ENCODE measurements at places on chromosomes 1 and 21. TPM values are rescaled to one million over a fixed set of nuclear protein-coding genes. Genes with fewer than 3 reads are reported as not detected.

Gene HP1BP3
- 251 TPM for total RNA-seq

Gene KCNJ9
- total RNA-seq, result not detected

Gene FCGR3A
- 5.0 TPM for total RNA-seq

Gene MARCKSL1
- 39.8 TPM for total RNA-seq

Gene FCGR1A
- 3.3 TPM for total RNA-seq

Gene FAM167B
- 1.3 TPM for total RNA-seq

Gene CLIC6
- 0.20 TPM for total RNA-seq

Gene LCE1F
- not detected for total RNA-seq

Gene TNFRSF4
- total RNA-seq, result 0.39 TPM

Gene ZNF326
- total RNA-seq, result 21.1 TPM

Gene ATP1A4
- total RNA-seq, result not detected

Gene PLA2G4A
- total RNA-seq, result 24.3 TPM

Gene IVL
- 71.5 TPM for total RNA-seq

Gene GJB5
- 18.0 TPM for total RNA-seq

Gene FCRLA
- 0.30 TPM for total RNA-seq

GRCh38 chr1:16077406-16078245, 4.2 kb upstream of the FAM131C start:
- no peak for DNase-seq

- no peak for DNase-seq
These were observed 7.6 kb downstream of the DR1 start for GRCh38 chr1:93353286-93353685.

GRCh38 chr1:204971517-204972336, 71.3 kb upstream of the CNTN2 start:
- no peak for DNase-seq

DNA sequence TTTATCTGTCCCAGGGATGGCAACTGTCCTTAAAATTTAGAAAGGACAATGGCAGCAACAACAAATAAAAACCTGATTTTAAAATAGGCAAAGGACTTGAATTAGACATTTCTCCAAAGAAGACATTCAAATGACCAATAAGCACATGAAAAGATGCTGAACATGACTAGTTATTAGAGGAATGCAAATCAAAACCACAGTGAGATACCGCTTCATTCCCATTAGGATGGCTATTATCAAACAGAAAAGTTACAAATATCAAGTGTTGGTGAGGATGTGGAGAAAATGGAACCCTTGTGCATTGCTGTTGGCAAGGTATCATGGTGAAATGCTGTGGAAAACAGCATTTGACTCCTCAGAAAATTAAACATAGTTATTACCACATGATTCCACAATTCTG, 120.7 kb downstream of the CRB1 start:
- no peak for DNase-seq

- no peak for DNase-seq
These were observed 161.8 kb upstream of the CSF3R start for GRCh38 chr1:36644556-36644955.

- no peak for DNase-seq
These were observed 33.1 kb downstream of the SLC2A7 start for GRCh38 chr1:8992936-8993687.

DNA sequence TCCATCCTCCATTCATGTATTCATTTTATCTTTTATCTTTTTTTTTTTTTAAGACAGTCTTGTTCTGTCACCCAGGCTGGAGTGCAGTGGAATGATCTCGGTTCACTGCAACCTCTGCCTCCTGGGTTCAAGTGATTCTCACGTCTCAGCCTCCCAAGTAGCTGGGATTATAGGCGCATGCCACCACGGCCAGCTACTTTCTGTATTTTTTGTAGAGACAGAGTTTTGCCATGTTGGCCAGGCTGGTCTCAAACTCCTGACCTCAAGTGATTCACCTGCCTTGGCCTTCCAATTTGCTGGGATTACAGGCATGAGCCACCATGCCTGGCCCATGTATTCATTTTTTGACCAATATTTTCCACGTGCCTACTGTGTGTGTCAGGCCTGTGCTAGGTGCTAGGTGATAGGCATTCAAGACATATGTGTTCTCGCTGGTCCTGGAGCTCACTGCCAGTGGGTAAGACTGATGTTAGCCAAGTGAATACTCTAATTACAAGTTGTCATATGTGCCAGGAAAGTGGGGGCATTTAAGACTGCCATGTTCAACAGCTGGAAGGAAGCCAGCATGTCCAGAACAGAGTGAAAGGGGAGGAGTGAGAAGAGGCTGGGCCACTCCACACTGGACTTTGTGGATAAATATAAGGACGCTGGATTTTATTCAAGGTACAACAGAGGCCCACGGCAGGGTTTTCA, 5.3 kb upstream of the CELSR2 start:
- no peak for DNase-seq

- no peak for DNase-seq
These were observed 11.2 kb downstream of the MINDY1 start for GRCh38 chr1:150995460-150995859.

- peak; percentile 77 for DNase-seq
These were observed 25.7 kb upstream of the BACE2 start for GRCh38 chr21:41142051-41142795.

GRCh38 chr1:214764502-214764901, 161.5 kb downstream of the CENPF start:
- no peak for DNase-seq

DNA sequence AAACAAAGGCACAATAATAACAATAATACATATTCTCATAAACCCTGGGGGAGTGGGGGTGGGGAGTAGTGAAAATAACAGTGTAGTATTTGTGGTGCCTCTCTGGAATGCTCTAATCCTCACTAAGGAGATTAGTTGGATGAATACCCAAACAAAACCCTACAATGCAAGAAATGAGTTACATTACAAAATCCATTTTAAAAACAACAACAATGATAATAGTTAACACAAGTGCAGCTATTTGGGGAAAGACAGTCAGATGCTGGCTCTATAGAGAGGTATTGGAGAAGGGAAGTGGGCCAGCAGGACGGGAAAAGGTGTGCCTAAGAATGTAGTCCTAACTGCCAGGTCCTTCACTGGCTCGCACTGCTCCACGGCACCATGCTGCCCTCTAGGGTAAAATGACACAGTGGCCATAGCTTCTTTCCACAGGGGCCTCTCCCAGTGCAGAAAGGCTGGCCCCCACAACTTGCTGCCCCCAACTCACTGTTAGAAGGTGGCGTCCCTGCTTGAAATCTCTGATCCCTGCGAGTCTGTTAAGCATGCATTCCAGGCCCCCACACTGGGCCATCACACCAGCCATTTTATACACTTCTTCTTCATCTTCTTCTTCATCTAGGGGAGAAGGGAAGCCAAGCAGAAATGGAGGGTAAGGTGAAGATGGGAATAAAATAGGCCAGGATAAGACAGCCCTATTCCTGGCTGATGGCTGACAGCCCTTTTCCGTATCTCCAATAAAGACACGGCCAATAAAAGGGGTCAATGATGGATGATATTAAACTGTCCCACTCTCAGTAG, 113.8 kb downstream of the UBR4 start:
- DNase-seq, result no peak

GRCh38 chr1:65985393-65986066, 192.8 kb downstream of the PDE4B start:
- DNase-seq, result no peak

- no peak for DNase-seq
These were observed 201.7 kb downstream of the FGGY start for GRCh38 chr1:59498640-59499039.

- DNase-seq, result no peak
These were observed 8.5 kb downstream of the AKT3 start for GRCh38 chr1:243841507-243841906.

GRCh38 chr1:49104575-49104974, 327.9 kb upstream of the BEND5 start:
- DNase-seq, result no peak

GRCh38 chr21:45404730-45405270, at the start of gene COL18A1:
Gene COL18A1, plus strand, starts transcription at chr21:45405165. Its CDS starts 66 bp downstream, at chr21:45405231.
- DNase-seq, result no peak

- DNase-seq, result no peak
These were observed 5.3 kb upstream of the ADAMTS5 start for GRCh38 chr21:26972192-26972591.

DNA sequence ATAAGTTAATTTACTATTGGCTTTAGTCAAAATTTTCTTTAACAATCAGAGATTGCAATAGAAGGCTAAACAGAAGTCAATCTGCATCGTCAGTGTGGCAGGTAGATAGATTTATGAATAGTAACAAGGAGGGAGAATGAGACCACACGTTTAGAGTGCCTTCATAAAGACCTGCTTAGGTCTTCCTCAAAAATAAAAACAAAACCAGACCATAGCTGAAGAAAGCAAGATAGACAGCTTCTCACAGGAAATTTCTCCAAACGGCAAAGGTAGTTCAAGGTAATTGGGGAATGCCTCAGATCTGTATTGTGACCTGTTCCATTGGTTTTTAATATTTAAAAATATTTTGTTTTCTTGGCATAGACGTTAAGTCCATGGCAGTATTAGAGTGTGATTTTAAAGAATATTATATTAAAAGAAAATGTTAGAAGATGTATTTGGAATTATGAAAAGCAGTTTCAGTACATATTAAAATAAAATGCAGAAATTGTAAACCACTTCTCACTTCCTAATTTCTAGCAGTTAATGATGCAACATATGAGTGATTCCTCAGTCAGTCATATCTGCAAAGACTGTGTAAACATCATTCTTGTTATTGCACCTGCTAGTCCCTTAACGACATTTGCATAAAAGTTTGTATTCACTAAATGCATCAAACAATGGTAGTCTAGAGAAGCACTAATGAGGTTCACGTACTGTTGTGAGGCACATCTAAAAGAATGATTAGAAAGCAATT, 278.0 kb downstream of the HLX start:
- no peak for DNase-seq

DNA sequence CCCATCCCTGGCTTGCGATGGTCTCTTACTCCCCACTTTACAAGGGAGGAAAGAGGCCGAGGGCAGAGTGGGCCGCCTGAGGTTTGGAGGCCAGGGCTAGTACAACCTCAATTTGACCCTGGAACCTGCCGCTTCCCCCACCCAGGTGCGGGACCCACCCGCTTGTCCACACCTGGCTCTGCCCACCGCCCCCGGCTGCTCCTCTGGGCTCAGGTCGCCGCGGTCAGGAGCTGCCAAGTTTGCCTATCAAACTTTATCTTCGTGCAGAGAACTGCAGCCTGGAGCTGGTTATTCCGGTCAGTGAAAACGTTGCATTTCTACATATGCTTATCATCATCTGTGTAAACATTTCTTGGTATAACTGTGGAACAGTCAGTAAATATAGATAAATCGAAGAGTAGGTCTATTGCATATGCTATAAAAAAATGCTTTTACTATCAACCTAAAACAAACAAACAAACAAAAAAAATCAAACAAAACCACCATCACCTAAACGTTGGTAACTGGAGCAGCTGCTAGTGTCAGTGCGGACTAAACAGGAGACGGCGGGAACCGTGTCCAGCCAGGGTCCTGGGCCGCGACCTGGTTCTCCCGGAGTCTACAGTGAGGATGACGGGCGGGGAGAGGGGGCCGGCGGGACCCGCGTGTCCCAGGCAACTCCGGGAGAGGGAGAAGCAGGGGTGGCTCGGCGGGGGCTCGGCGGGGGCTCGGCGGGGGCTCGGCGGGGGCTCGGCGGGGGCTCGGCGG, 906 bp upstream of the ADARB1 start:
- DNase-seq, result no peak

GRCh38 chr1:47996406-47997226, 569 bp downstream of the TRABD2B start:
- no peak for DNase-seq

DNA sequence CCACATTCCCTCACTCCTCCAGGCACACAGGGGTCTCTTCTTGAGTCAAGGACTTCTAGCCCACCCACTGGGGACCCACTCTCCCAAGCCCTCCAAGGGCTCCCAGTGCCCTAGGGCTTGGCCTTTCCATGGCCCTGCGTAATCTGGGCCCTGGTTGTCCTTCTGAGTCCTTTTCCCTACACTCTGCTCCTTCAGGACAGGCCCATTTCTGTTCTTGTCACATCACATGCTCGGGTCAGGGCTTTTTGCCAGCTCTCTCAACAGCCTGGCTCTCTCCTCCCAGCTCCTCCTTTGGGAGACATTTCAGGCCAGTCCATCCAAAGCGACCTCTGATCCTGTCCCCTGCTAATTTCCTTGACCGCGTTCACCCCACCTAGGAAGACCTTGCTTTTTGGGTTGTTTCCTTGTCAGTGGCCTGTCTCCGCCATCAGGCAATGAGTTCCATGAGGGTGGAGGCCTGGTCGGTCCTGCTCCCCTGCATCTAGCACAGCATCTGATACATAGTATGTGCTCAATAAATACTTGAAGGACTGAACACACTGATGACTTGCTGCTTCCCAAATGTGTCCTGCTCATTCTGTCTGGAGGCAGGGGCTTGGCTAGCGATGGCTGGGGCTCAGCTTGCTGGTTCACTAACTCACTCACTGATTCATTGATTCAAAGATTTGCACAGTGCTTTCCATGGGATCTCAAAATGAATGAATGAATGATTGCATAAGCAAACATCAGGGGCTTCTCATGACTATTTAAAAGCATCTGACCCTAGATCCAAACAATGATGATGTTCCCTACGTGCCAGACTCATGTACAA, 44.8 kb downstream of the DHRS3 start:
- no peak for DNase-seq

- no peak for DNase-seq
These were observed 7.3 kb downstream of the MRPL37 start for GRCh38 chr1:54207287-54207686.

DNA sequence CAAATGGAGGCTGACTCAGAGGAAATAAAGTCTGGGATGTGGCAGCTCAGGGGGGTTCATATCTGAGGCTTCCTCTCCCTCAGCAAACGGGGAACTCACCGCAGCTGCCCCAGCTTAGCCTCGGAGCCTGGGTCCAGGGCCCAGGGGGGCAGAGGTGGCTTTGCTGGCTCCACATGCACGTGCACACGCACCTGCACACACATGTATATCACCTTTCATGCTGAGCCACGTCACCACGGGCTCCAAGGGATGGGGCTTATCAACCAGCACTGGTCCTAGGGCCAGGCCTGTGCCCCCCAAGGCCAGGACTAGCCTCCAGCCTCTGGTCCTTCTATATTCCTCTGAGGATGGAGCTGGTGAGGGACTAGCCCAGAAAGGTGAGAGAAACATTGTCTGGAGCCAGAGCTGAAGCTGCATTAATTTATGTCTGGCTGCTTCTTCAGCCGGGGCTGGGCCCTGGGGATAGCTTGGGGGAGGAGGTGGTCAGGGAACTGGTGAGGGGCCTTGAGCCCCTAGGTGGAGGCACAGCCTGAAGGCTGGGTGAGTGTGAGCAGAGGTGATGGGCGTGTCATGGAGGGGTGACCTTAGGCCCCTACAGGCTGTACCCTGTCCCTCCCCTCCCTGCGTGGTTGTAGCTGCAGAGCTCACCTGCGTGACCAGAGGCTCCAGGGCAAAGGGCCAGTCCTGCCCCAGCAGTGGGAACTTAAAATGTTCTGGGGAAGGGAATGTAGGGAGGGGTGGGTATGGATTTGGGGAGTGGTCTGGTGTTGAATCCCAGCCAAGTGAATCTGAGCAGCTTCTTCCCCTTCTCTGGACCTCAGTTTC, 520.8 kb downstream of the PTPRU start:
- DNase-seq, result no peak

- no peak for DNase-seq
These were observed 27.4 kb downstream of the HIVEP3 start for GRCh38 chr1:41891199-41891896.

Measured in skin of body (tissue), 3 donors.